ENCODE measurements at places on chromosomes 11 and 22.

GRCh38 chr11:112971827-112972226 lies 10.6 kb downstream of the NCAM1 start:
- no peak for DNase-seq

- no peak for DNase-seq
These were observed 10.2 kb upstream of the PIK3IP1 start for GRCh38 chr22:31302537-31302936.

DNA sequence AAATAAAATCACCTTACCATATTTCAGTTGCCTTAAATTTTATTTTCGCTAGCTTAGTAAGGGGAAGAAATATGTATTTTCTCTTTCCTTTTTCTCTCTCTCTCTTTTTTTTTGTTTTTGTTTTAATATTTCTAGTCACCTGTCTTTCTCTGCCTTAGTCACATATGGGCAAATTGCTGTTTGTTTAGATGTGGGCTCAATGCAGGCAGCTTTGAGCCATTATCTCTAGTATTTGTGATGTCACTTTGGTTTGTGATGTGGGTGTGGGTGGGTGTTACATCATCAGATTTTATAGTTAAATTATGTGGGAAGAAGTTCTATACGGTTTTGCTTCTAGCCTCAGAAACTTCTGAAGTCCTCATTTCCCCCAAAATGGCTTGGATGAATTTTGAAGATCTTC lies at the start of gene C22orf31:
C22orf31 (minus strand) TSS at position 59 of the 400 bp plus-strand sequence; CDS start at position 20, 39 bp downstream.
- no peak for DNase-seq

DNA sequence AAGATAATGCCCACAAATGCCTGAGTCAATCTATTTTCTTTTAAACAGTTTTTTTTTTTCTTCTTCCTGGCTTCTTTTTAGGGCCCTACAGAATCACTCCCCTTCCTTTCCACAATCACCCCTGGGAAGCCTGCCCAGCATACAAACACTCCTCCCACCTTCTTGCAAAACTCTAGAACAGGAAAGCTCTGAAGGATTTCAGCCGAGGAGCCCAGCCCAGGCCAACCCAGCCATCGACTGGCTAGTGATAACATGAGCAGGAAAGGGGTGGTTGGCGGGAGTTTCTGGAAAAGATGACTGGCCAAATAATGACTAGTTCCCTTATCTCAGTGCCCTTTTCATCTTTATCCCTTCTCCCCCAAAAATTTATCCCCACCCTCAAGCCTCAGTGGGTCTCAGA lies 68.2 kb downstream of the USP35 start:
- DNase-seq = no peak

DNA sequence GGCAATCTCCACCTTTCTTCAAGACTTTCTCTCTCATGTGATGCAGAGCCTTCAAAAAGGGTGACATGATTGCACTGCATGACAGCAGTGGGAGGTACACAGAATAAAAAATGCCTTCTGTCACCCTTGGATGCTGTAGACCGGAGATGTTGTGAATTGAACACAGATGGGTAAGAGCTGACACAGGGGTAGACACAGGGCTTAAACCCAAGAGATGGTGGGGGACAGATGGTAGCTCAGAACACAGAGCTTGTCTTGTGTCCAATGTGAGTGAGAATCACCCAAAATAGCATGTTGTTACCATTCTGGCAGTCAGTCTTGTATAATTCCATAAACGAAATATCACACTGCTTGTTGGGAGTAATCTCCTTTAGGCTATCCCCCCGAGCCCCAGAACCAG lies 69.9 kb downstream of the JRKL start:
- DNase-seq = no peak

DNA sequence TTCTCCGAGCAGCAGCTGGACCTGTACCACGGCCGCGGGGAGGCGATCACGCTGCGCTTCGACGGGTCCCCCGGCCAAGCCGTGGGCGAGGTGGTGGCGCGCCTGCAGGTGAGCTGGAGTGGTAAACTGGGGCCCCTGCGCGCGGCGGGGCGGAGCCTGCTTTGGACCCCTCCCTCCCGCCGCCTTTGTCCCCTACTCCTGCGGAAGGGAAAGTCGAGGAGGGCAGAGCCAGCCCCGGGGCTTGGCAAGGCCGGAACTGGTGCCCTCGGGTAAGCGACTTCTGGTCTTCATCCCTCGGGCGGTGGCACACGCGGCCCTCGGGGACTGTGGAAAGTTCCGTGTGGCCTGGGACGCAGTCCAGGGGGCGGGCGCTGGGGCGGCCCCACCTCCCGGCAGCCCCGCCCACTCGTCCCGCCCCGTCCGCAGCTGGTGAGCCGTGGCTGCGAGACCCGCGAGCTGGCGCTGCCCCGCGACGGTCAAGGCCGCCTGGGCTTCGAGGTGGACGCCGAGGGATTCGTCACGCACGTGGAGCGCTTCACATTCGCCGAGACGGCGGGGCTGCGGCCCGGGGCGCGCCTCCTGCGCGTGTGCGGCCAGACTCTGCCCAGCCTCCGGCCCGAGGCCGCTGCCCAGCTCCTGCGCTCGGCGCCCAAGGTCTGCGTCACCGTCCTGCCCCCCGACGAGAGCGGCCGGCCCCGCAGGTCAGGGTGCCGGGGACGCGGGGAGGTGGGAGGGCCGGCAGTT lies 9.2 kb downstream of the SIPA1 start:
- peak; percentile 70 for DNase-seq

DNA sequence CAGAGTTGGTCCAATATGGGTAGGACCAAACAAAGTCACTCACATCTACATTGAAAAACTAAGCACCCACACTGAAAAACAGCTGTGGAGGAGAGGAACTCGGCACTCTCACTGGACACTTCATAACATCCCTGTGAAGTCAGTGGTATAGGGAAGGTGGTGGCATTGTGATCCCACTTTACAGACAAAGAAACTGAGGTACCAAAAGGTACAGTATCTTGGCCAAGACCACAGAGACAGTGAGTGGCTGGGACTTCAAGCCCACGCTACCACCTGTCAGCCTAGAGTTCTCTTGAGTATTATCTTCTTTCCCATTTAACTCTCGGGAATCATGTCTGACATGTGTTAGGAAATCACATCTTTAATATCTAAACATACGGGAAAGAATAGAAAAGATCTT lies 61.9 kb downstream of the SYN3 start:
- no peak for DNase-seq

DNA sequence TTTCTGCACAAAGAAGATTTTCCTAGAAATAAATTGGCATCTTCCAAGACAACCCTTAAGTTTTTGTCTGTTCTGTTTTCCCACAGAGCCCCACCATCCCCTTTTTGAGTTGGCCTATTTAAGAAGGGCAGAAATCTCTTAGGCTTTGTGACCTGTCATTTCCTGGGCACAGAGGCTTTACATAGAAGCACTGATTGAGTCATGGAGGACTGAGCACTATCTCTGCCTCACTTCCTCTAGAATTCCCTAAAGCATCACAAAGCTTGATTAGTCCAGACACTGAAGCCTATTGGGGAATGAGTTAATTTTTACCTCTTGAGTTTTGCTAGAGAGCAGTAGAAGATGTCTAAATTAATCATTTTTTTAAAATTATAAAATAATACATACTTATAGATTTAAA lies 25.4 kb downstream of the TRIM44 start:
- DNase-seq = no peak

DNA sequence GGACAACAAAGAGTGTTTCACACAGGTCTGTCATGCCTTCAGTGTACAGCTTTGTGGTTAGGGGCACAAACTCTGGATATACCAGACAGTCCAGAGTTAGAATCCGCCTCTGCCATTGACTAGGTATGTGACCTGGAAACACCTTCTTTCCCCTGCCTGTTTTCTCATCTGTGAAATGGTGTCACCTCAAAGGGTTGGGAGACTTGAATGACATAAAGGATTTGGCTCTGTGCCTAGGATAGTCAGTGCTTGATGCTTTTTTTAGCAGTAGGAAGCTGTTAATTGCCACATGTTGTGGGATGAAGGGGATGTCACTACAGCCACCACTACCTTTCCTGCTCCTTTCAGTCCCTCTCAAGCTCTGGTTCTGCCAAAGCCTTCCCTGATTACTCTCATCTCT lies 17.4 kb upstream of the LRRC55 start:
- no peak for DNase-seq

DNA sequence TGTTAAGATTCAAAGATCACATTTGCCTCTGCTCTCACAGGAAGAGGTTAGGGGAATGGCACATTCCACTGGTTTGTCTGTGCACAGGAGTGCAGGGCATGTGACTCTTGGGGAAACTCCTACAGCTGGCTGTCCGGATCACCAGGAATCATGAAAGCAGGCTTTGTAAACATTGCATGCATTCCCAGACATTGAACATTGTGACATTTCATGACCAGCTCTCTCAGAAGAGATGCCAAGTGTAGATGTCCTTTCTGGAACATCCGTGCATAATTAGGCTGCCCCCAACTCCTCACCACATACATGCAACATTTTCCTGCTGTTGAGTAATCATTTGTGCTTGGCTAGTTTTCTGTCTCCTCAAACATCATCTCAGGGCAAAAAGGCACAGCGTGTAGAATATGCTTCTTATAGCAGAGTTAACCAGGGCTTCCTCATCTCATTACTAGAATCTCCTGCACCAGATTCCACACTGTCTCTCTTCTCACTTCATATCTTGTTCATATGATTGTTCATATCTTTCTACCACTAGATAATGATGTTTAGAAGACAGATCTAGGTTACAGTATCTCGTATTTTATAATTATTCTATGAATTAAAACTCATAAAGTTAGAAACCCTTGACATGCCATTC lies 694.7 kb downstream of the NTM start:
- no peak for DNase-seq

DNA sequence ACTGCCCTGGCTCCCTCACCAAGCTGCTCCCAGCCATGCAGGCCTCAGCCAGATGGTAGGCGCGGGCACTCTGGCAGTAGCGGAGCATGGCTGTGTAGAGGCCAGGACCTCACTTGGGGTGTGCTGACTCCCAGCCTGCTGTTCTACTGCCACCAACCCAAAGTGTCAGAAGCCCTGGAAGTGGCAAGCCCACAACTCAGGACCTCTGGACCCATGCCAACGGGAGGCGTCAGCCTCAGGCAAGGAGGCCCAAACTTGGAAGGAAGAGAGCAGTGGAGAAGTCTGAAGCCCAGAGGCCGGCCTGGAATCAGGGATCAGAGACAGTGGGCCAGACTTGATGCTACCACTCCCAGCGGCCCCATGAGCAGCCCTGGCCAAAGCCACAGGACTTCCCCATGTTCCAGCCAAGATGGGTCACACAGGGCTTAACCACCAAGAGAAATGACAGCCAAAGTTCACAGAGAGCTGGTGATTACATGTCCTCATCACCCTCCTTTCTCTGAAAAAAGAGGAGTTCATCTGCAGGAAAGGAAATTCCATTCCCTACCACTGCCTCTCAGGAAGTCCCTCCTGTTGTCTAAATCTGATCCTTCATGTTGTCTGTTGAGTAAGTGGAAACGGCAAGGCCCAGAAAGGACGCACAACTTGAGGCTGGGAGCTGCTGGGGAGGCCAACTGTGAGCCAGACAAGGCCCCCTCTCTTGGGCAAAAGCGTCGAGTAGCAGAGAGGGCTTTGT lies 4.4 kb downstream of the ARRB1 start:
- no peak for DNase-seq

Data from ecto neural progenitor cell (in vitro differentiated cells).